ENCODE measurements at places on chromosomes 11 and 22.

DNA sequence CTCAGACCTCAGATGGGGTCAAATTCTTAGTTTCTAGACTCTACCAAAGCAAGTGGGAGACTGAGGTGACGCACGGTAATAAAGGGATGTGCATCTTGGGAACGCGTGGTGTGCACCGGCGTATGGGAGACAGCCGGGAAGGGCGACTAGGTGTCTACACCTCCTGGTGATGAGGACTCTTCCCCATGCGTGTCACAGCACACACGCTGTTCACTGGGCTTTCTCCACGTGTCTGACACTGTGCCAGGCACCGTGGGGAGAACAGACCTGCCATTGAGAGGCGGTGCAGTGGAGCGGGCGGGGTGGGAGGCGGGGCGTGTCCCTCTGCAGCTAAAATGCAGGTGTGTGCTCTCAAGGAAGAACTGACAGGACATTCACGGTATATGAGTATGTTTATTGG lies 5.3 kb downstream of the FXYD6 start:
- no peak for DNase-seq

- no peak for DNase-seq
These were observed 502 bp downstream of the SMIM38 start for GRCh38 chr11:69156235-69156639.

GRCh38 chr11:118849825-118850224 lies 33.9 kb upstream of the CXCR5 start:
- no peak for DNase-seq

DNA sequence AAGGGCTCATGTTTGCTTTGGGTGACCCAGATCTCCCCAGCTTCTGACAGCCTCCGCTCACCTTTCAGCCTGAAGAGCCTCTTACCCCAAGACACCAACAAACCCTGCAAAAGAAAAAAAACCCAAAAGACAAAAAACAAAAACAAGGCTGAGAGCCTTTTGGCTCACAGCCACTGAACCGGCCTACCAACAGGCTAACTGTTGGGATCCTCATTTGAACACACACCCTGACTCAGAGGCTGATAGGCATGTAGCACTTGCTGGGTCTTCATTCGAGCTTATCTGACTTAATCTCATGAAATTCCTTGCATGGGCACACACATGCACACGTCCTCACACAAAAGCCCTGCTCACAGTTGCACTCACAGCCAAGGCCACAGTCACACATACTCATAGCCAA lies 22.9 kb upstream of the TSKU start:
- no peak for DNase-seq

- DNase-seq, result no peak
These were observed 564 bp downstream of the THAP12 start for GRCh38 chr11:76380159-76380976.

DNA sequence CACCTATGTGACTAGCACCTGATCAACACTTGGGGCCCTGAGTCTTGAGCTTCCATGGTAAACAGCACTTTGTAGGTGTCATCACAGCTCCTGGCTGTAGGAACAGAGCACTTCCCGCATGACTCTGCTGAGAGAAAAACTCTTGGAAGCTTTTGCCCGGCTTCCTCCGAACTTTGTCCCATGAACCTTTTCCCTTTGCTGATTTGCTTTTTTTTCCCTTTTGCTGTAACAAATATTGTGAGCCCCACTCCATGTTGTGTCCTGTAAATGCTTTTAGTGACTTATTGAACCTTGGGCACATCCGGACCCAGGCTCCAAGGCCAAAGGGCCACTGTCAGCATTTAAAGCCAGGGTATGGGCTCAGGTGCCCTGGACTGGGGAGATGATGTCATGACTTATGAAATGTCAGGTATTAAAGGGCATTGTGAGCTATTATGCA lies 391.1 kb downstream of the TENM4 start:
- no peak for DNase-seq

Measured in SK-N-MC (cell line).